Suppressor macrophage (primary cell): ENCODE measurements at places on chromosomes 7 and 10.

- no peak for DNase-seq
Measured at GRCh38 chr7:154338701-154339506, 286.7 kb downstream of the DPP6 start.

- peak; percentile 83 for DNase-seq
Measured at GRCh38 chr10:102352066-102352715, 43.3 kb upstream of the NFKB2 start.

DNA sequence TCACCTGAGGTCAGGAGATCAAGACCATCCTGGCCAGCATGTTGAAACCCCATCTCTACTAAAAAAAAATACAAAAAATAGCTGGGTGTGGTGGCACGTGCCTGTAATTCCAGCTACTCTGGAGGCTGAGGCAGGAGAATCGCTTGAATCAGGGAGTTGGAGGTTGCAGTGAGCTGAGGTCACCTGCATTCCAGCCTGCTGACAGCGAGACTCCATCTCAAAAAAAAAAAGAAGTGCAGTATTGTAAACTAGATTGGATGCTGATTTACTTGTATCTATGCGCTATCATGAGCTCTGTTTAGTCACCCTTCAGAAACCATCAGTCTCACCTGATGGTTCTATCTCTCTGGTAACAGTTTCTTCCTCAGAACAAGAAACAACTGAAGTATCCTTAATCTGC lies 13.8 kb downstream of the ZSCAN21 start:
- no peak for DNase-seq

DNA sequence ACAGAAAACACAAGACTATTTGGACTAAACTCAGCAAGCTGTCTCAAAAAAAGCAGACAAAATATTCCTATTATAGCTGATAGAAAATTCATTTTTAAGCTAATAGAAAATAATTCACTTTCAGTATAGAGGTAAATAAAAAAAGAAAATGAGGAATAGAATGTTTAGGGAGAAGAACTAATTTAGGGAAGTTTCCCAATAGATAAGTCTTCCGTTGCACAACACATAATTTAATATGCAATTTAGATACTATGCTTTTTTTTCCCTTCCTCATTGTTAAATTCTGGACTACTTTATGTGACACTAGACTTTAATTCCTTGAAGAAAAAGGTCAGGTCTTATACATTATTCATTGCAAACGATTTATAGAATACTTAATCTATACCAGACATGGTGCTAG lies 10.3 kb downstream of the PNPLA8 start:
- DNase-seq: no peak

GRCh38 chr7:35313575-35313974 lies 59.7 kb upstream of the TBX20 start:
- no peak for DNase-seq

GRCh38 chr7:19051767-19052375 lies 65.6 kb downstream of the TWIST1 start:
- peak; percentile 72 for DNase-seq

DNA sequence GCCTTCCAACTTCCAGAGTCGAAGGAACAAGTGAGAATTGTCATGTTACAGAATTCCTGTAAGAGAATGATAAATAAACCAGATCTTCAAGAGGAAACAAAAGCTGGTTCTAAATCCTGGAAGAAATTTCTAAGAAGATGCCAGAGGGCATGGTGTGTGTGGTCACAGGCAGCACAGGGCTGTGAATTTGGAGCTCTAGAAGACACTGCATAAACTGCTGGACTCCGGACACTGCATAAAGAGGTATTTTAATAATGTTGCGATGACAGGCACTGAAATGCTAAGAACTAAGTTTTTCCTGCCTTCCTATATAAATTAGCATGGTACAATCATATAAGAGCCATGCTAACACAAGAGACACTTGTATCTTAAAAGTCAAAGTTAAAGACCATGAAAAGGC lies 86.0 kb downstream of the LARP4B start:
- no peak for DNase-seq

DNA sequence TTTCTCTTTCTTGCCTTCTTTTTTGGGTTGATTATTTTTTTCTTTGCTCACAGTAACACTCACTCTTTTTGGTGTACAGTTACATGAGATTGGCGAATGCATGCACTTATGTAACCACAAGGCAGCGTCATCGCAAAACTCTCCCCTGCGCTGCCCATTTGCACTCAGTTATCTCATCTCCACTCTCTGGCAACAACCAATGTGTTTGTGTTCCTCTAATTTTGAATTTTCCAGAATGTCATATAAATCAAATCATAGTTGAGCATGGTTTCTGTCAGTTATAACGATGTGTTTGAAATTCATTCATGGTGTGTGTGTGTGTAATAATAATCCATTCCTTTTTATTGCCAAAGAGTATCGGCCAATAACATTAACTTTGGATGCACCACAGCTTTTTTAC lies 23.0 kb upstream of the IGFBP3 start:
- no peak for DNase-seq

DNA sequence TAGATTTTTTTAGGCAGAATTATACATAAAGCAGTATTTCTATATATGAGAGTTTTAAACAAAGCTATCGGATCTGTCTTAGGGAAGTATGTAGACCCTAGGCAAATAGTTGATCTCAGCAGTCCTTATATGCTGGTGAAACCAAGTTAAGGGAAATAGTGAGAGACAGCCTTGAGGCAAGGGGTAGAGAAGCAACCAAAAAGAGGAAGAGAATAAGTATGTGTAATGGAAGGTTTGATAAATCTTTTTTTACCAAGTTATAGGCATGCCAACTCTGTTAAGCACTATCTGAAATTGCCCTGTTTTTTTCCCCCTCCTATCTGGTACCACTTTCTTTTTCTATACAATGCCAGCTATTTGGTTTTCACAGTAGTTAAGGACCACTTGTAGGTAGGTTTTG lies 19.9 kb downstream of the SPAG6 start:
- peak; percentile 63 for DNase-seq

GRCh38 chr10:24467136-24467535 lies 256.6 kb downstream of the ARHGAP21 start:
- no peak for DNase-seq

- no peak for DNase-seq
Measured at GRCh38 chr10:11382187-11382586, 229.3 kb downstream of the USP6NL start.

DNA sequence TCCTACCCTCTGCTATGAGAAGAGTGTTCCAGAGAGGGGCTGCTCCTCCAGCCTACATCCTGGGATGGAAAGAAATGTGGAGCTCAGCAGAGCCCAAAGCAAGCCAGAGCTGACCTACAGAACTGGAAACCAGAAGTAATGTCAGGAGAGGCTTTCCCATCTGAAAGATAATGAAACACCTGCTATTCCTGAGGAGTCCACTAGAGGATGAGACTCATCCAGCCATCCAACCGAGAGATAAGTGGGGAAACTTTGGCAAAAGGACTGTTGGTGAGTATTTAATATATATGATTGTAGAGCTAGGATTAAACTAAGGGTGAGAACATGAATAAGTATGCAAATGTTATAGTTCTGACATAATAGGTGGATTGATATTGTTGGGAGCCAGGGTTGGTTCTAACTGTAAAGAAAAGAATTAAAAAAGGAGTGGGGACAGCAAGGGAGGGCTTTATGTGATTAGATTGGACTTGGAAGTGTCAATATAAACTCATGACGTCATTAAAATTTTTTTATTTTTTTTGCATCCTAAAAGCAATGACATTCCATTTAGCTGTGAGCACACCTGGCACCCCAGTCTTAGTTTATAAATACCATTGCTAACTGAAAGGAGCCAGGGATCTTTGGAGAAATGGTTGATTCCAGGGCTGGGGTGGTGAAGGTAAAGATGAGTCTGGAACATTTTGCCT lies 312.8 kb upstream of the NFE2L3 start:
- DNase-seq: no peak

DNA sequence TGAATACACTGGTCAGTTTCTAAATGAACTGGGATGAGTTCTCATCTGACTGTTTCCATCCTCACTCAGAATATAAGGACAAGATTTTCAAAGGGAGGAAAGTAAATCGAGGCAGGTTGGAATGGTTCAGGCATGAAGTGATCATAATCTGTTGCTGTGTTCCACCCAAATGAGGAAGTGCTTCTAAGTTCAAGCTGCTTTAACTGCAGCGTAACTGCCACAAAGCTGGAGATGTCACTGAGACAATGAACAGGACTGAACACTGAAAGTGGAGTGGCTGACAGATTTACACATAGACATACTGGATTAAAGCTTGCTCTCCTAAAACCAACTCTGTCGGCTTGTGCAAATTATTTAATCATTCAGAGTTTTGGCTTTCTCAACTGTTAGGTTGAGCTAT lies 66.6 kb downstream of the GPR37 start:
- DNase-seq: no peak

DNA sequence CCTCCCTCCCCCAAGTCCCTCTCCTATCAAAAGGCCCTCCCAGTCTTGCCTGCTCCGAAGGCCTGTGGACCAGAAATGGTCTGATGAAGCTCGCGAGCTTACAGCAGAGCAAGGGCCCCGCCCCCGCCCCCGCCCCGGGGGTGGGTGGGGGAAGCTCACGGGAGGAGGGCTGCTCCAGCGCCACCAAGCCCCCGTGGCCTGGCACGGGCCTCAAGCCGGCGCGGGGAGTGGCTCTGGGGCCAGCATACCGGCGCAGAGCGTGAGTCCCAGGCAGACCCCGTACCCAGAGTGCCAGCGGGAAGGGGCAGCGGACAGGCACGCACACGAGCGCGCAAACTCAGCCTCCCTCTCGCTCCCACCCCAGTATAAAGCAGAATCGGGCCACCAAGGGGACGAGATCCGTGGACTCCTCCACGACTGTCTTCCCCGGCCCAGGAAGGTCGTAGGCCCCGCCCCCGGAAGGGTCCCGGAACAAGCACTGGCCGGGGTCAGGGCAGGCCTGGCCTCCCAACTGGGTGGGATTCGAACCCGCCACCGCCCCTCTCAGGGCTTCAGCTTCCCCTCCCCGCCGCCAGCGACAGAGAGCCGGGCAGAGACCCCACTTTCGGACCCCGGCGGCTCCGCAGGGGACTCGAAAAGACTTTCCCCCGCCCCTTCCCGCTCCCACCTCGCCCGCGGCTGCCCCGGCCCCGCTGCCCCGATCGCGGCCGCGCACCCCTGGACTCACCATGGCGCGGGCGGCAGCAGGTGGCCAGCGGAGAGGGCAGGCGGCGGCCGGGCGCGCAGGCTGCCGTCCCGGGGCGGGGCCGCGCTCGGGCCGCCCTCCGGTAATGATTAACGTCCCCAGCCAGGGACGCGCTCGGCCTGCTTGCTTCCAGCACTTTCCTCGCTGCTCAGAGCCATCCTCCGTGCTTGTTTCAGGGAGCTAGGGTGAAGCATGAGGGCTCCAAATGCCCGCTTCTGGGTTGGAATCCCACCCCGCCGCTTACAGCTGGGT lies at the start of gene PCBD1:
Gene PCBD1, minus strand, starts transcription at position 762 of the 997 bp plus-strand sequence. Its CDS starts 32 bp downstream, at position 730.
- peak; percentile 80 for DNase-seq

GRCh38 chr7:130207033-130207432 lies 627 bp upstream of the SSMEM1 start:
- no peak for DNase-seq

DNA sequence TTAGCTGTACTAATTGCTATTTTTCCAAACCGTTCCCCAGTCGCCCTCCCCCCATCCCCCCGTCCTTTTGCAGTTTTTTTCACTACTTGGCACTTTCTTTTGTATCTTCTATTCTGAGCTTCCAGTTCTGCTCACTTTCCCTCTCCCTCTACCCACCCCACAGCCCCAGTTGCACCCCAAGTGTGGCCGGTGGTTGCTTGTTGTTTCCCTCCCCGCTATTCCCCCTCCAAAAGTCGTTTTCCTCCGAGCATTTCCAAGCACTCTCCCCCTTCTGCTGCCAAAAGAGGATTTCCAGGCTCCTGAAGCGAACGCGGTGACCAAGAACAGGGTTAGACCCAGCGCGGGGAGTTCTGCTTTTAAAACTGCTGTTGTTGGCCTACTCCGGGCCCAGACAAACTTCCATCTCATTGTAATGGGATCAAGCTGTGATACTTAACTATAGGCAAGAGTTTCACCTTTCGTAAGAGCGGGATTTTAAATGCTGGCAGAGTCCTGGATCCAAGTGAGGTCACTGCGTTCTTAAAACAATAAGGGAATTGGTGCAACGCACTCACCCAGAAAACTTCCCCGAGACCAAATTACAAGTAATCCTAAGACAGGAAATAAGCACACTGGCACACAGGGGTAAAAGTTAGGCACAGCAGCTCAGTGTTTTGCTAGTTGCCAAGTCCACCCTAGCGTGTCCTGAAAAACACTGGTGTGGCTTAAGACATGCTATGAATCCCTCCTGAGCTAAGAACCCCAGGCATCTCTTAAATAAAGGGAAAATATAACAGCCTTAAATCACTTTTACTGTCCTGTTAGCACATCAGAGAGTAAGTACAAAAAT lies 1.5 kb upstream of the RGS10 start:
- no peak for DNase-seq

GRCh38 chr10:18699849-18700840 lies 40.9 kb downstream of the ARL5B start:
- peak; percentile 69 for DNase-seq

DNA sequence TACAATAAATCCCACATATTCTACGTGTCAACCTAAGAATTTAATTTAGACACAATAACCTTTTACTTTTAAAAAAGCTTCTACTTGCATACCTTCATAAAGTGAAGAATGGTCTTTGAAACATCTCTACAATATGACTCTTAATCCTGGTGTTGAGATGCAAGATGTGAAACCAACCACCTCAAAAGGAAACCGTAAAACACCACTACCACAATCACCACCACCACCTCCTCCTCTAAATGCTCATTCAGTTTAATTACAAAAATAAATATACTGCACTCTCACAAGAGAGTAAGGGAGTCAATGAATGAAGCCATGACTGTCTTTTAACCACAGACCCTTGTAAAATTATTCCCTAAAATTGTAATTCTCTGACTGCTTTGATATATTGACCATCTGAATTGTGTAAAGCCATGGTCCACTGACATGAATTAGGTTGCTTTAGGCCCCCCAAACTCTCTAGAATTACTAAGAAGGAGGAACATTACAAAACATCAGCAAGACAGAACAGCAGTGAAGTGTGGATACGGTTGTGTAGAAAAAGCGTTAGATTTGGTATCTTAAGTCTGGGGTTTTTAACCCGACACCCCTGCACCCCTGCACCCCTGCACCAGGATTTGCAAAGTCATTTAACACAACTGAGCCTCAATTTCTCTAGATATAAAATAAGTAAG lies 171.4 kb downstream of the SFMBT2 start:
- DNase-seq: no peak

GRCh38 chr7:50486512-50486911 lies 36.4 kb upstream of the FIGNL1 start:
- no peak for DNase-seq
